ENCODE measurements at places on chromosomes 1 and 21.

- DNase-seq: no peak
Observed at GRCh38 chr21:14736672-14737071, 190.6 kb upstream of the SAMSN1 start.

GRCh38 chr1:22105611-22106207 is 37.2 kb downstream of the WNT4 start:
- DNase-seq: peak; percentile 38

DNA sequence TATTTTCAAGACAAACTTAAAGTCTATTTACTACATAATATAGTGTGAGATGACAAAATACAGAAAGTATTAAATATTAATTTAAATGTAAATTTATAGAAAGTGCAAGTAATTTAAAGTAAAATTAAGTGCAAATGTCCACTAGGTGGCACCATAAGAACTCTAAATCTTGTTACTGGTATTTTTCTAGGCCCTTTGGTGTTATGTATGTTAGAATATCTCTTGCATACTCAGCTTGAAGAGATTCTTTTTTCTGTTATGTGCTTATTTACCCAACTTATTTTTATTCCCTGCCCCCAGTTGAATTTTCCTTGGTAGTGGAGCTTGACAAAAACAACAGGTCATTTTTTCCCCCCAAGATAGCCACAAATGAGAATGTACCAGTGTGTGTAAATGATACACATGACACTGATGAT is 71.5 kb downstream of the RPS6KC1 start:
- peak; percentile 83 for DNase-seq

GRCh38 chr1:109104364-109105151 is 9.4 kb upstream of the ELAPOR1 start:
- DNase-seq: no peak

DNA sequence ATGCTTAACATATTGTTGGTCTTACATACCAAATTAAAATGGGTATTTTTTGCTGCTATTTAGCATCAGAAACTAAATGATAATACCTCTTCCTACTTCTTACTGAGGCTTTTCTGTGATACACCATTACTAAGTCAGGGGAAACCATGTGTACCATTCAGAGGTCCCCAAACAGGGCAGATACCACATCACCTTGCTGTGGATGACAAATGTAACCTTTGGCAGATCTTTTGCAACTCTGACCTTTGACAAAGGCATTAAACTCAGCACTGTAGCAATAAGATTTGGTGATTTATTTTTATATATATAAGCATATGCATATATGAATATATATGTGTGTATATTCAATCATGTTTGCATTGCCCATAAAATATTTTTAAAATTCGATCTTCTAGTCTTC is 2.9 kb downstream of the FAM177B start:
- no peak for DNase-seq

DNA sequence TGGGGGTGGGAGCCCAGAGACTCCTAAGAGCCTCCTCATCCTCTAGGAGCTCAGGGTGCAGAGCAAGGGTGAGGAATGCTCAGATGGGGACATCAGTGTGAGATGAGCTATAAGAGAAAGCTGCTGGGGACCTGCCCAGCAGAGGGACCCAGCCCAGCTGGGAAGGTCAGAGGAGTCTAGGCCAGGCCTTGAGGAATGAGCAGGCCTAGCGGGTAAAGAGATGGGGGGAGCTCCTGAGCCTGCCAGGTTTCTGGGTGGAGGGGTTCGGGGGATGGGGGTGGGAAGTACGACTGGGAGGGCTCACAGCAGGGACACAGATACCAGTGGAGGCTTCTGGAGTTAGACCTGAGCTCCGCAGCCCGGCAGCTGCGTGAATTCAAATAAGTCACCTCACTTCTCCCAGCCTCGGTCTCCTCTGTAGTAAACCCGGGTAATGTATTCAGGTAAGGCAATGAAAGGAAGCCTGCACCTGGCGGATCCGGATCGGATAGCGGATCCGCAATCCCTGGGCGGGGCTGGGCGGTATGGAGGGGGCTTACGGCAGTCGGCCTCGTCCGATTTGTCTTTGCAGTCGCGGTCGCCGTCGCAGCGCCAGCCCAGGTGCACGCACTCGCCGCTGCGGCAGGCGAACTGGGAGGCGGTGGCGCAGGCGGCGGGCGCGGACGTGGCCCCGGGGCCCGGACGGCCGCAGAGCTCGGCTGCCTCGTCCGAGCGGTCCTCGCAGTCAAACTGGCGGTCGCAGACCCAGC is 38.0 kb upstream of the MAGOH start:
- DNase-seq: no peak

- DNase-seq: no peak
Observed at GRCh38 chr21:45618287-45618686, 25.2 kb upstream of the PCBP3 start.

- DNase-seq: no peak
Observed at GRCh38 chr1:220804202-220804586, 17.5 kb downstream of the MTARC1 start.

DNA sequence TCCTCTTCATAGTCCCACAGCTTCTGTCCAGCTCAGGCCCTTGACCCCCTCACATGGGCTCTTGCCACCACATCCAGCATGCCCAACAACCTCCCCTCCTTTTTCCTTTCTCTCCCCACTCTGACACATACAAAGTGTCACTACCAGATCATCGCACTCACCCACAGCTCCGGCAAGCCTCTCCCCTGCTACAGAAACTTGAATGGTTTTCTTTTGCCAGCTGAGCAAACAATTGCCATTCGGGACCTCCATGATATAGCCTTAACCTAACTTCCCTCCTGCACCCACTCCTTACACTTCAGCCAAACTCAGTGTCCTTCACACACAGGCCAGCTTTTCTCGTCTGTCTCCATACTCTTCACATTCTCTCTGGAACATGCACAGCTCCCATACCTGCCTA is 43.3 kb downstream of the MAB21L3 start:
- no peak for DNase-seq

DNA sequence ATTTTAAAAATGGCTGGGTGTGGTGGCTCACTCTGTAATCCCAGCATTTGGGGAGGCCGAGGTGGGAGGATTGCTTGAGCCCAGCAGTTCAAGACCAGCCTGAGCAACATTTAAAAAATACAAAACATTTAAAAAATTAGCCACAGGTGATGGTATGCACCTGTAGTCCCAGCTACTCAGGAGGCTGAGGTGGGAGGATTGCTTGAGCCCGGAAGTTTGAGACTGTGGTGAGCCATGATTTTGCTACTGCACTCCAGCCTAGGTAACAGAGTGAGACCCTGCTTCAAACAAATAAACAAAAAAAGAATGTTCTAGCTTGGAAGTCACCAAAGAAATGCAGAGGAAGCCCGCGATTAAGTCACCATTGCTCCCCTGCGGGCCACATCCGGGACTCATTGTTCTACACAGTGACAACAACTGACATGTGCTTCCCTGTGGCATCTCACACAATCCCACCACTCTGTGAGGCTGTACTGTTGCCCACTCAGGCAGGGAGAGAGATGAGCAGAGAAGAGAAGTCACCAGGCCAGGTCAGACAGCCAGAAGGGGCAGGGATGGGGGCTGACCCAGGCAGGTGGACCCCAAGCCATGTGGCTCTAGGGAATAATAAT is 18.4 kb upstream of the SPATC1L start:
- no peak for DNase-seq
